Epithelial cell of prostate (primary cell): ENCODE measurements at places on chromosomes 16 and 17.

- no peak for DNase-seq
Measured at GRCh38 chr16:83797013-83797412, 10.8 kb upstream of the HSBP1 start.

GRCh38 chr16:76213860-76214259, 63.3 kb upstream of the CNTNAP4 start:
- no peak for DNase-seq

- DNase-seq = no peak
Measured at GRCh38 chr17:14448818-14449217, 147.9 kb downstream of the HS3ST3B1 start.

DNA sequence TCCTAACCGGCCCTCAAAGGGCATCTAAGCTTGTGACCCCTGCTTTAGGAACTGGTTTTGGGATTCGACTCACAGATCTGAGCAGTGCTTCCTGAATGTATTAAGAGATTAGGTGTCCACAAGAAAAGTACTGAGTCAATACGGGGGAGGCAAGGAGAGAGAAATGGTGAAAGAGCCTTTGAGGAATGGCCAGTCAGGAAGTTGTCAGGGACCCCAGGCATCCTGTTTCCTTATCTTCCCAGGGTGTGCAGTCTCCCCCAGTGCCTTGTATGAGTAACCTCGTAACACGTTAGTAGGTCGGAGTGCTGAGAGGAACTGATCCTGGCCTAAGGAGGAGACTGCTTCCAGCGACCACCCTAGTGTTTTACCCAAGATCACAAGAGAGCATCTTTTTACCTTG, 16.4 kb upstream of the TMED6 start:
- DNase-seq = no peak

DNA sequence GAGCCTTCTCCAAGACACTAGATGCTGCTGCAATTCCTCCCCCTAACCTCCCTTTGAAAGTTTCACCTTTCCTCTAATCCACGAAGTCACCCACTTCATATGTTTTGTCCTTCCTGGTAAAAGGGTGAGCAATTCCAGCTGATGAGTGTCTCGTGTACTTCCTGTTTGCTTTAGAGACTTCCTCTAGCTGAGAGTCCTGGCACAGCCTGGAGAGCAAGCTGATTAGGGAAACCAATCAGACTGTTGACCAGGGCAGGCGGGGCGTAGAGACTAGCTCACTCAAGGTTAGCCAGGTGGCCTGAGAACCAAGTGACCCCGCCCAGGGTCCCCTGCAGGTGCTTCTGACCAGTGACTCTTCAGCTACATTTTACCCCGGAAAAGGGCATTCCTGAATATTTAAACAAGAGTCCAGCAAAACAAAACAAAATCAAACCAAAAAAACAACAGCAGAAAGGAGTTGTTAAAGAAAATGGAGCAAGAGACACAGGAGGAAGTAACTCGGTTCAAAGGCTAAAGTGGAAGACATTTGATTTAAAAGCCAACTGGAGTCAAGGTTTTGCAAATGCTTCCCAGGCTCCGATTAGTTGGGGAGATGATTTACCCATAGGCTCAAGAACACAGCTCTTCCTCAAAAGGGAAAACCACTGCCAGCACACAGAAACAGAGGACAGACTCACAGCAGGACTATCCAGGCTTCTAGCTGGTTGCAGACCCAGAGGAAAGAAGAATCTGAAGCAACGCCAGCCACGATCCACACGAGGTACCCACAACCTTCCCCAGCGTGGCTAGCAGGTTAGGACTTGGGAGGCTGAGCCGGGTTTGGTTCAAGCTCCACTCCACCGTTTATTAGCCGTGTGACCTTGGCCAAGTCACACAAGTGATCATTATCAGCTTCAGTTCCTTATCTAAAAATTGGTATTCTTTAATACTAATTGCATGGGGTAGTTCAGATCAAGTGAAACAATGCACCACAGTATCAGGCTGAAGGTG, 13.4 kb downstream of the HSPB9 start:
- no peak for DNase-seq

DNA sequence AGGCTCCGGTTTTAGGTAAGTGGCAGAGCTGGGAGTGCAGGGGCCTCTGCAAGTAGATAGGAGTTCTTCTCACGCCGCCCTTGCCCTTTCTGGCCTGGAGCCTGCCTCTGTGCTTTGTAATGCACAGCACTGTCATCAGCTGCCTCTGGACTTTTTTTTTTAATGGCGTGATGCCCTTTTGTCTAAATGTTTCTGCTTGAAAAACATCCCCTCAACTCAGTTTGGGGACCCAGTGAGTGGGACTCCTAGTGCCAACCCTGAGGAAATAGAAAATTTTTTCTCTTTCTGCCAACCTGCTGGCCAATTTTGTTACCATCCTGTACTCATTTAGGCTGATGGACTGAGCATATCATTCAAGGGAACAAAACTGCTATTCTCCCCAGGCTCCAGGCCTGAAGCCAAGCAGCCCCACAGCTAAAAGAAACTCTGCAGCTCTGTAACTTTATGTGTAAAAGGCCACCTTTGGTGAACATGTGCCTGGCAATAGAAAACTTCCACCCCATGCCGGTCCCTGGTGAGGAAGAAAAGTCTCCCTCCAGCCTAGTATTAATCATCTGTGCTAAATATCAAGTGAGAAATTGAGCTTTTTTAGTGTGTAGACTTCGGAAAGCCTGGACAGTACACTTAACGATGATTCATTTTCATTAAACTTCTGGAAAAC, 22.5 kb downstream of the SLC6A2 start:
- DNase-seq = no peak

DNA sequence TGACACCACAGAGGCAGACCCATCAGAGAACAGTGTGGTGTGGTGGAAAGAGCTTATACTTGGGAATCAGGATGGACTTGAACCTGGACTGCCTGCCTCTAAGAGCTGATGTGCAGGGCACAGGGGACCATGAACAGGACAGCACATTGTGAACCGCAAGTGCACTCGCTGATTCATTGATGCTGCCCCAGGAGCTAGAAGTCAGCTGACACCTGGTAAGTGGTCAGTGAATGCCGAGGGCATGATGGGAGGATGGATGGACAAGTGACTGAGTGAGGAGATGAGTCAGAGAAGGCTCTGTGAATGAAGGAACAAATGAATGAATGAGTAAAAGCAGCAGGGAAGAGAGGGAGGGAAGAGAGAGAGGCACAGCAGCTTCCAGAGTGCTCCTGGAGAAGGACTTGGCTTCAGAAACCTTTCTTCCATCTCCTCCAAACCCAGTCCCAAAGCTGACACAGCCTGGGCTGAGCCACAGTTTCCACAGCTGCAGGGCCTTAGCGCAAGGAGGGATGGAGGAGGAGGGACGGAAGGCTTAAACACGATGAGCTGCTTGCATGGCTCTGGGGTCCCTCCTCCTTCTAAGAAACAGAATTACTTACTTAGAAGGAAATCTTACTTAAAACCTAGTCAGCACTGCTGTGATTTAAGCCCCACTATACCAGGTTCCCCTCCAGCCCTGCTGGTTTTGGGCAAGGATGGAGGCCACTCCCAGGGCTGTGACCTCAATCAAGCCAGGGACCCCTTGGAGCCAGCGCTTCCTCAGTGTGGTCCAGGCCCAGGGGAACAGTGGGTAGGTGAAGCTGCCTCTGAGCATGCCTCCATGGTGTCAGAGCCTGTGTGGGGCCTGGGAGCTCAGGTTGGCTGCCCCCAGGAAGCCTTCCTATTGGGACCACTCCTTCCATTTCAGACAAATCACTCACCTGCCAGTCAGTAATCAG, 184.6 kb downstream of the TMEM132E start:
- no peak for DNase-seq

GRCh38 chr16:3038896-3039295, 2.2 kb upstream of the BICDL2 start:
- no peak for DNase-seq

- no peak for DNase-seq
Measured at GRCh38 chr16:10256784-10257641, 74.8 kb upstream of the GRIN2A start.

DNA sequence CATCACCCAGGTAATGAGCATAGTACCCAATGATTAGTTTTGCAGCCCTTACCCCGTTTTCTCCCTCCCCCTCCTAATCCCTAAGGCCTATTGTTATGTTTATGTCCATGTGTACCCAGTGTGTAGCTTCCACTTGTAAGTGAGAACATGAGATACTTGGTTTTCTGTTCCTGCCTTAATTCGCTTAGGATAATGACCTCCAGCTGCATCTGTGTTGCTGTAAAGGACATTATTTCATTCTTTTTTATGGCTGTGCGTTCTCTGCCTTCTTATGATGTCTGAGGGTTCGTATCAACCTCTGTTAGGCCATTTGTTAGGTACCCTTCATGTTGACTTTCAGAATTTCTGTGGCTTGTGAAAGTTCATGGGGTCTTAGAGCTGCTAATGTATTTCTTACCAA, 31.0 kb downstream of the CTCF start:
- DNase-seq = no peak

DNA sequence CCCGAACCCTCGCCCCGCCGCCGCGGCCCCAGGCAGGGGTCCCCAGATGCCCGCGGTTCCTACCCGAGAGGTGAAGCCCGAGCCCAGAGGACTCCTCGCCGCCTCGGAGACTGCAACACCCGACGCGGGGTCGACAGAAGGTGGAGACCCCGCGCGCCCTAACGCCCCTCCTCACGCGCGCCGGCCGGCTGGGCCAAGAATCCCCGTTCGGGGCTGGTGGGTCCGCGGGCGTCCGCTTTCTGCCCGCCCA, 515 bp downstream of the SUMO2 start:
- no peak for DNase-seq

DNA sequence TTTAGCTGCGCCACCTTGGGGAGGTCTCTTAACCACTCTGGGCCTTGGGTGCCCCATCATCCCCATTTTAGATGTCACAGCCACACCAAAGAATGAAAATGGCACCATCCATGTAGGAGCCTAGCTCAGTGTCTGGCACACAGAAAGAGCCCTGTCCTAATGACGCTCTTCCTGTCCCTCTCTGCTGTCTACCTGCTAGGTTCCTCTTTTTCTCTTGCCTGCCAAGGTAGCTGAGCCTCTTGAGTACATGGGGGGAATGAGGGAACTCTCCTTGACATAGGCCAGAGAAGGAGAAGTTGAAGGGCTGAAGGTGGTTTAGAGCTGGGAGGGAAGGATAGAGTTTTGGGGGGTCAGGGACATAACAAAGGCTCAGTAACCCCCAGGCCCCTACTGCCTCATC, 1.8 kb downstream of the RUNDC3A start:
- DNase-seq = no peak

- DNase-seq = no peak
Measured at GRCh38 chr17:82493226-82493781, 26.2 kb upstream of the FOXK2 start.

GRCh38 chr17:17784657-17785267, 52.0 kb downstream of the SREBF1 start:
- no peak for DNase-seq

DNA sequence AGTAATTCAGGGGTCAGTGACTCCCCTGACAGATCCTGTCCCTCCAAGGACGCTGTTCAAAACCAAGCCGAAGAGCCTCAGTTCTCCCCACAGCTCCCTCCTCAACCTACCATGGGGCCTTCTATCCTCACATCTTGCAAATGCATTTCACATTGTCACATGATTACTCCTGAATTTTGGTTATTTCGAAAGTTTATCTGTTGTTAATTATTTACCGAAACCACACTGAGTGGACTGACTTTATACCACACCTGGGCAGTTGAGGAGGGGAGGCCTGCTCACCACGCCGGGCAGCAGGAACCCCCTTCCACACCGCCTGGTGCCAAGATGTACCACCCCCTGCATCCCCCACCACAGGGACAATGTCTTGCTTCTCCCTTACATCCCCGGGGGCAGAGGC, 4.7 kb downstream of the TIMP2 start:
- no peak for DNase-seq

- DNase-seq = no peak
Measured at GRCh38 chr17:59785091-59785799, 77.8 kb downstream of the VMP1 start.

GRCh38 chr17:58083491-58084316, 485 bp downstream of the DYNLL2 start:
- DNase-seq = no peak
